ENCODE measurements at places on chromosomes 12 and 14.
A peak's percentile ranks its signal among the peaks of the same experiment; 100 is the strongest.

DNA sequence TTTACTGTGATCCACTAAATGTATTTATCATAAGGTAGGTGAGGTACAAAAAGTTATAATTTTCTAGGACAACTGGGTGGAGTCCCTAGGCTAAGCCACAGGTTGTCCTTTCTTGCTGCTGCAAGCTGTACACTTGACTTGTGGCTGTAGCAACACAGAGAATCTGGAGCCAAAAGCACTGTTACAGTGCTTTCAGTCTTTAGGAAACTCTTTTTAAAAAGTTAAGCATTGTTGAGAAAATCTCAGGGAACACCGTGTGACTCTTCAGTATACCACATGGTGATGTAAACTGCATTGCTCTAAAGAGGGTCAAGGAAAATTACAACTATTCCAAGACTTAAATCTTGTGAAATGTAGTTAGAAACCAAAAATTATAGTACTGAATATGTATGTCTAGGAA is 11.4 kb downstream of the SLC15A5 start:
- DNase-seq, result no peak

GRCh38 chr12:116276652-116277466 is 634 bp downstream of the MED13L start:
- DNase-seq, result peak; percentile 34

- DNase-seq, result no peak
Observed at GRCh38 chr14:70098250-70098809, 90.4 kb downstream of the SLC8A3 start.

DNA sequence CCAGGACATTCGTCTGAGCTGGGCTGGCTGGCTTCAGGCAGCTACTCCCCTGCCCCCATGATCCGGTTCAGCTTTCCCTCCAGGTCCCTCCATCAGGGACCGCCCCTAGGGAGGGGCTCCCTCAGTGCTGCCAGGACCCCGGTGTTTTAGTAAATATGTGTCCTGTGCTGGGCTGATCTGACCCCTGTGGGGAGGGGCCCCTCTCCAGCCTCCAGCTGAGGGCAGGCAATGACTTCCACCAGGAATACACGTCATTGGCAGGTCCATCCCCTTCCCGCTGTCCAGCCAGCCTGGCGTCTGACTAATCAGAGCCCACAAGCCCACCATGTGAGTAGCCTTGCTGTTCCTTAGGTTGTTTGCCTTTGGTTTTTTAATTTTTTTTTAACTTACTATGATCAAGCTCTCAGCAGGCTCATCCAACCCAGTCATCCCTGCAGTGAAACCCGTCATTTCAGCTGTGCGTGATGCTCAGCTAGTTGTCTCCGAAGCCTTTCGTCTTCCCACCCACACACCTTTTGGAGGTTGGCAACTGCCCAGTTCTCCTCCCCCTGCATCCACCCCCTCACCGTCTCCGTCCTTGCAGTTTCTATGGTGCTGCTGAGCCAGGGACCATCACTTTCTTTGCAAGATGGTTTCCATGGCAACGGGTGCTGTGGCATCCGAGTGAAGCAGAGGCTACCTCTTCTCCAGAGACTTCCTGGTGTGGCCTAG is 16.0 kb upstream of the SERPINA4 start:
- DNase-seq, result no peak

DNA sequence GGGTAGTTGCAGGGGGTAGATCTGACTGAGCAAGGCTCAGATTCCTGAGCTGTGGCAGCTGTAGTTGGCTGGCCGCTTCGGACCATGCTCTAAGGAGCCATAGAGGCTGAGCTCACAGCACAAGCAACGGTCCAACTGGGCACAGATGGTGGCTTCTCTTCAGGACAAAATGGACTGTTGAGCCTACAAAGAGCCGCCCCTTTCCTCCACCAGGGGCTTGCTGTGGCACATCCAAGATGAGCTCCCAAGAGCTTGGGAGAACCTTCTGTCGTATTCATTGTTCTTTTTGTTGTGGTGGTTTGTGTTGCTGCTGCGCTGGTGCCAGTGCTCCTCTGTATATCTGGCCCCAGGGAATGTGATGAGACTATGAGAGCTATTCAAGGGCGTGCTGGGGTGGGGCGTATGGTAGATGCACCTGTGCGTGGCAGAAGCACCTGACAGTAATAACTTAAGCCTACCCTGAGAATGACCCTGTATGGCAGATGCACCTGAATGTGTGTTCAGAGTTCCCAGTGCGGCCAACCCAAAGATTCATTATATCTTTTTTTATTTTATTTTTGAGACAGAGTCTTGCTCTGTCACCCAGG is 17.8 kb upstream of the LGALS3 start:
- no peak for DNase-seq

- no peak for DNase-seq
Observed at GRCh38 chr12:58435647-58436046, 484.7 kb downstream of the LRIG3 start.

GRCh38 chr12:20351406-20351805 is 16.9 kb upstream of the PDE3A start:
- DNase-seq, result no peak

DNA sequence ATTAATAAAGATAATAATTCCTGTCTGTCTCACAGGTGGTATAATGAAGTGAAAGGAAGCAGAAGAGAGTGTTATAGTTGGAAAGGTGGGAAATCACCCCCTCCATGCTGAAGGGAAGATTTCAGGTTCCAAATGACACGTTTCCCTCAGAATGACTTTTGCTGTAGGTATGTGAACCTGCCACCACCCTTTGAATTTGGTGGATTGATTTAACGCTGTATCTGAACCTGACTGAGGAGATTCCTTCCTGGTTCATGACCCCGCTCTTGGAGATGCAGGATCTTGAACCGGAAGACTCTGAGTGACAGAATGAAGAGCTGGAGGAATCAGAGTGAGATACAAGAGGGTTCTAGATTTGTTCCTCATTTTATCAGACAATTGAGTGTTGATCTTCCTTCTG is 20.3 kb upstream of the EMP1 start:
- no peak for DNase-seq

- no peak for DNase-seq
Observed at GRCh38 chr12:79174626-79175025, 310.1 kb downstream of the SYT1 start.

DNA sequence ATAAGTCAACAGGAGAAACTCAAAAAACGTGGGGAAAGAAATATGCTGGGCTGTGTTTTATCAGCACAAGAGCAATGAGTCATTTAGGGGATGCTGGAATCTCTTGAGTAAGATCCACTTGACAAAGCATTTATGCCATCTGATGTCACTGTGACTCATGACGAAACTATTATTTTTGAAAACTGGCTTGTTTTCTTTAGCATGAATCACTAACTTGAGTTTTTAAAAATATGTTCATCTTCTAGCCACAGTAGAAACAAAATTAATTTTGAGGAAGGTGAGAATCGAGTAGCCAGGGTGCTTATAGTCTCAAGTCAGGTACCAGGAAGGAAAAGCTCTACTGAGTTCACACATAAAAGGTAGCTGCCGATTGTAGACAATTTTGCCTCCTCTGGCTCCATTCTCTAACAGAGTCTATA is 456.2 kb upstream of the MGAT4C start:
- no peak for DNase-seq

DNA sequence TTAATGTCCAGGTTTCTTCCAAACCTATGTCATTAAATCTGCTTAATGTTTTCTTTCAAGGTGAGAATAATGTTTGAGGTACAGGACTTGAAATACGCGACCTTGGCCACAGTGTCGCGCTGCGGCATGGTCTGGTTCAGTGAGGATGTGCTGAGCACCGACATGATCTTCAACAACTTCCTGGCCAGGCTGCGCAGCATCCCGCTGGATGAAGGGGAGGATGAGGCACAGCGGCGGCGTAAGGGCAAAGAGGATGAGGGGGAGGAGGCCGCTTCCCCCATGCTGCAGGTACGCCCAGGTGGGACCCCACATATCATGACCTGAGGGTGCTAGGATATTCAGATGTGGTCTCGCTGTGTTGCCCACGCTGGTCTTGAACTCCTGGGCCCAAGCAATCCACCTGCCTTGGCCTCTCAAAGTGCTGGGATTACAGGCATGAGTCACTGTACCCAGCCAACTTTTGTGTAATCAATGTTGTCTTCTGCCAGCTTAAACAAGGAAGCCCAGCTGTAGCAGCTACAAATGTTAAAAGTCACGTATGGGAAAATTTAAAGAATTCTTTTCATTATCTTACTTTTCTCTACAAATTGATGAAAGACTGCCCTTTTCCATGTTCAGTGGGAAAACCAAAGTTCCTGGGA is 50.8 kb downstream of the DYNC1H1 start:
- no peak for DNase-seq

DNA sequence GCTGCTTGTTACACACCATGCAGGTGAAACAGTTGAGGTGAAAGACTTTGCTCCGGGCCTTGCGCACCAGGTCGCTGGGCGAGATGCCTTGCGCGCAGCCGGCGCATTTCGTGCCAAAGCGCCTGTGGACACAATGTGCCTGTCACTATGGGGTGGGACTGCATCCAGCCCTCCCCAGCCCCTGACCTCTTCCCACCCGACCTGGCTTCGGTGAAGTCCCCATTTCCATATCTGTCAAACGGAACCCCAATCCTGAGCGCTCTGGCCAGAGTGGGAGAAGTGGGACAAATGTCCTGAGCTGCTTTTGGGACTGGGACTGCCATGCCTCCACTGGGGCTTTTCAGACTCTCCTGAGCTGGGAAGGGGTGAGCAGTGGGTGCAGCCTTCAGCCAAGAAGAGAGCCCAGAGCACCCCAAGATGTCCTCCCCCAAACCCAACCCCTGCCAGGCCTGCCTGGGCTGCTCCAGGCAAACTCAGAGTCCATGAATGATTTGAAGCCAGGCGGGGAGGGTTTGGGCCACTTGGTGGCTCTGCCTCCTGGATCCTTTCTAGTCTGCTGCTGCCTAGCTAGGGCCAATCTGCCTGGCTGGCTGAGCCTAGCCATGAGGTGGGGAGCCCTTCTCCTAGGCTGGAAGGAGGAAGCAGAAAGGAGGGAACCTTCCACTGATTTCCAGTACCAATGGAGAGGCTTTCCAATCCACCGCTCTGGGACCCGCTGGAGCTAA is 2.3 kb downstream of the LHX5 start:
- DNase-seq, result no peak

- DNase-seq, result no peak
Observed at GRCh38 chr14:69968132-69968531, 88.9 kb downstream of the SMOC1 start.
